ENCODE measurements at places on chromosomes 2 and 18.

GRCh38 chr18:10442551-10442971, 11.9 kb upstream of the APCDD1 start:
- no peak for DNase-seq

DNA sequence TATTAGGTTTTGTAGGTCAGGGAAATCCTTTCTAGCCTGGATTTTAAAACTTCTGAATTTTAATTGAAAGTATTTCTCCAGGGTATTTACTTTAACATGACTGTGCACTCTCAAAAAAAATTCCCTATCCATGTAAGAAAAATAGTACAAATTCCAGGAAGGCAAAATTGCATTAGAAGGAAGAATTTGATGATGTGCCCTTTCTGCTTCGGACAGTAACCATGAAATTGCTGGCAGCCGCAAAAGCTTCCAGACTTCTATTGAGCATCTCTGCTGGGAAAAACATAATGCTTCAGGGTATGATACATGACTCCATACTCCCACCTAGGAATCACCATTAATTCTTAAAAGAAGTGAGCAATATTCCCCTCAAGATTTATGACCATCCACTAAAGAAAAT, 17.2 kb upstream of the KLF7 start:
- DNase-seq, result no peak

DNA sequence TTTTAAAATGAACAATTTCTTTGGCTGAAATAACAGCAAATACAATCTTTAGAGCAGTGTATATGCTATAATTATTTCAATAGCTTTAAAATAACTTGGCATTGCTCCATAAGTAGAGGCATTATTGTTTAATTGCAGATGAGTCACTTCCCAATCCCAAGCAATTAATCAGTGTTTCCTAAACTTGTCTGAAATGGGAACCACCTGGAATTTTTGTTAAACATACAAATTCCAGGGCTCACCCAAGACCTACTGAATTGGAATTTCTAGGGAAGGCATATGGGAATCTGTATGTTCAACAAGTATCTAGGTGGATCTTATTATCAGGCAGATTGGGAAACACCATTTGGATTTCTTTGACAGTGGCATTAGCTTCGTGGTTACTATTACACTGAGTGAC, 27.1 kb upstream of the FMNL2 start:
- DNase-seq, result no peak

- no peak for DNase-seq
Observed at GRCh38 chr2:165700531-165700930, 93.5 kb downstream of the GALNT3 start.

DNA sequence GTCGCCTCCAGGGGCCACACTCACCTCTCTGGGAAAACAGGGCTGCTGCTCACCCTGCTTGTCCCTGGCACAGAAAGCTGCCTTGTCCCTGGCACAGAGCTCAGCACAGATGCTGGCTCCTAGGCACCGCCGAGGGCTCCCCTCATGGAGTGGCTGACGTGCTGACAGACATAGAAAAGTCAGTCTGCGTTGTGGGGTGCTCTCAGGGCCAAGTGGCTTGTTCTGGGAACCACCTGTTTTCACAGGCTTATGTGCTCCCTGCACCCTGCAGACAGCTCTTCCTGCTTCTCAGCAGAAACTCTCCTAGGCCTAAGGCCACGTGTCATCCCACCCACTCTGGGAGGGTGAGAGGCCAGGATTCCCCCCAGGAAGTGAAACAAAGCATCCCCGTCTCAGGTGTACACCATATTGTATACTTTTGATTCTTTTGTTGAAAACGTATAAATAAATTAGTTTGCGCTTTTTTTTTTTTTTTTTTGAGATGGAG, 84.7 kb upstream of the TMEM200C start:
- DNase-seq, result peak; percentile 85

GRCh38 chr2:29880084-29880483, 41.3 kb downstream of the ALK start:
- no peak for DNase-seq

- no peak for DNase-seq
Observed at GRCh38 chr2:16933355-16933754, 267.7 kb upstream of the CYRIA start.

DNA sequence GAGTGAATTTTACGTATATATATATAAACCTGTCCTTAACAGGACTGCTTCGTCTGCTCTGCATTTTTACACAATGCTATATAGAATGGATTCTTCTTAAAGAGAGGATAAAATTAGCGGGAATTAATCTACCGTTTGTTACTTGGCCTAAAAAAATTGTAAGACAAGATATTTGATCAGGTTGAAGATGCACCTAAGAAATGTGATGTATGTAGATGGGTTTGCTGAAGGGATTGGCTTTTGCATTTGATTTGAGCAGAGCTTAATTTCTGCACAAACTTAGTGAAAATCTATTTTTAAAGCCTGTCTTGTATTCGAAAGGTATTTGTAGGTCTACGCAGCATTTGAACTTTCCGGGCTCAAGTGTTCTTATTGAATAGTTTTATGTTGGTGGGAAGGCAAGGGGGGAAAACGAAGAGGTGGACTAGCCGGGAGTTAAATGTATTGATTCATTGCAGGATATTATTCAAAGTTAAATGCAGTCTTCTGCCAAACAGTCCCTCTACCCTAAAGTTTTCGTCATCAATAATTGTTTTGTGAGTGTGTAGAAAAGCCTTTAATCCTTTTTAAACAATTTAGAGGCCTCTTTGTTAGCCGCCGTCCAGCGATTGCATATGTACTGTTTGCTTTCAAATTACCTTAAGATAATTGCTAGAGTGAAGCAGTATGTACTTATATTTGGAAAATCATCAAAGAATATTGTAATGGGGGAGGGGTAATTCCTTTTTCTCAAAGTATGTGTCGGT, 1.2 kb downstream of the PPP1CB start:
- DNase-seq, result peak; percentile 9

- DNase-seq, result no peak
Observed at GRCh38 chr2:62642429-62643099, 62.9 kb upstream of the EHBP1 start.

DNA sequence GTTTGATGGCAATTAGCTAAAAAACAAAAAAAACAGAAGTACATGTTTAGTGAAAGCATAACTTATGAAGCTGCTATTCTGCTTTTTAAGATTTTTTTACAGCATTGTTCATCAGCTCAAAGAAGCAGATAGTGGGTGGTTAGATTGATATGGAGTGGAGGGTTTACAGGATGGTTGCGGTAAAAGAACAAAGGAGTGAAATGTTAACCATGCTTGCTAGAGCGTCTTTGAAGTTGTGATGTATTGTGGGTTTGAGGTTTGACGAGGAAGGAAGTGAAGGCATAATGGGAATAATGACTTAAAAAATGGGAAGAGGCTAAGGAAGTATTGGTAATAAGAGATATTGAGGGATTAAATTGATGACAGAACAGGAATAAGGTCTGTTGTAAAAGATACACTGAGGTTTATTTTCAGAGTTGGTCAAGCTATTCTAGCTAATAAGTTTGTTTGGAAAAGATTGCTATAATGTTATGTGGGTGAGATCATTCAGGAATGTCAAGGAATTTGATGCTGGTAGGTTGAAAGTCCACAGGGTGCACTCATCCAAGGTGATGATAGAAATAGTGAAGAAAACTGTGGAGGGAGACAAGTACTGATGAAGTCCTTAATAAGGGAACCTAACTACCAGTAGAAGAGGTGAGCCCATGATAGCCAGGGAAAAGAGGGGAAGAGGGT, 14.6 kb downstream of the SPOPL start:
- DNase-seq, result no peak

DNA sequence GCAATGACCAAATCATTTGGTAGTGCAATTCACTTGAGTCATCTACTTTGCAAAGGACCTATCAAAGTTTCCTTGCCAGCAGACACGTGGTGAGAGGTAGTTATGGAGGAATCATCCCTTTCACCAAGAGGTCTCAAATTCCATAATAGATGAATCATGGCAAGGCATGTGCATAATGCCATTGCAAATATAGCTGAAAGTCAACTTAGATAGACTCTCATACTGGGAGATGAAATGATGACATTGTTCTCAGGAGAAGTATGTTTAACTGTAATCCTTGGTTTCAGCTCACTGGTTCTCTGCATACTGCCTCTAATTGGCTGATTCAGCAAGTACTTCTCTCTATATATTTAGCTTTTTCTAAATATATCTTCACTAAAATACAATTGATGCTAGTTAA, 57.2 kb downstream of the CALCRL start:
- DNase-seq, result peak; percentile 35

Data from MM.1S (cell line).